ENCODE measurements at places on chromosomes 1 and 21. TPM values are rescaled to one million over a fixed set of nuclear protein-coding genes. Genes with fewer than 3 reads are reported as not detected.
A peak's percentile ranks its signal among the peaks of the same experiment; 100 is the strongest.

The SYDE2 gene
- 2.8 TPM for total RNA-seq

GRCh38 chr1:181769846-181770245 lies 286.5 kb downstream of the CACNA1E start:
- H3K36me3 ChIP-seq: no peaks in the 10 kb centered on the region
- H3K4me1 ChIP-seq: no peaks in the 10 kb centered on the region
- H3K27ac ChIP-seq: no peak overlapping the region
- no peak for DNase-seq
- H3K27me3 ChIP-seq: peaks cover 27% of the 10 kb centered on the region
- no peak overlapping the region for H3K4me3 ChIP-seq

GRCh38 chr21:38228115-38228514 lies 28.7 kb upstream of the KCNJ15 start:
- DNase-seq: no peak
- no peak overlapping the region for H3K4me3 ChIP-seq
- H3K4me1 ChIP-seq: no peaks in the 10 kb centered on the region
- H3K27me3 ChIP-seq: no peaks in the 10 kb centered on the region
- H3K36me3 ChIP-seq: peaks cover under 1% of the 10 kb centered on the region
- H3K27ac ChIP-seq: no peak overlapping the region

The SLC6A9 gene
- total RNA-seq: 0.62 TPM

- peak overlapping the region; percentile 31 for H3K4me3 ChIP-seq
- peaks cover 9% of the 10 kb centered on the region for H3K4me1 ChIP-seq
- H3K36me3 ChIP-seq: peaks cover 7% of the 10 kb centered on the region
- peaks cover 73% of the 10 kb centered on the region for H3K27me3 ChIP-seq
Measured at GRCh38 chr1:203117611-203118575, 9.6 kb upstream of the ADORA1 start.

DNA sequence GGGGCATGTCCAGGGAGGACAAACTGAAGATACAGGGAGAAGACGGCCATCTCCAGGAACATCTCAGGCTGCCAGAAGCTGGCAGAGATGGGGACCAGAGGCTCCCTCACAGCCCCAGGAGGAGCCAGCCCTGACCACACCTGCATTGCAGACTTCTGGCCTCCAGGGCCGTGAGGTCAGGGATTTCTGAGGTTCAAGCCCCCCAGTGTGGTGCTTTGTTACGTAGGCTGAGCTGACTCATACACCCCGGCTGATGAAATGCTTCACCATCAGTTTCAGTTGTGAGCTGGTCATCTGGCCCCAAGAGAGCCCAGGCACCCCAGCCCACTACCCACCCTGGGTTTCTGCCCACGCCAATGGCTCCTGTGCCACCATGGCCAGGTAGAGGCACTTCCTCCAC lies 106.4 kb downstream of the SIK1 start:
- H3K27me3 ChIP-seq: peaks cover 17% of the 10 kb centered on the region
- H3K36me3 ChIP-seq: no peaks in the 10 kb centered on the region
- no peak overlapping the region for H3K4me3 ChIP-seq
- DNase-seq: no peak
- peaks cover 5% of the 10 kb centered on the region for H3K4me1 ChIP-seq
- H3K27ac ChIP-seq: no peak overlapping the region

DNA sequence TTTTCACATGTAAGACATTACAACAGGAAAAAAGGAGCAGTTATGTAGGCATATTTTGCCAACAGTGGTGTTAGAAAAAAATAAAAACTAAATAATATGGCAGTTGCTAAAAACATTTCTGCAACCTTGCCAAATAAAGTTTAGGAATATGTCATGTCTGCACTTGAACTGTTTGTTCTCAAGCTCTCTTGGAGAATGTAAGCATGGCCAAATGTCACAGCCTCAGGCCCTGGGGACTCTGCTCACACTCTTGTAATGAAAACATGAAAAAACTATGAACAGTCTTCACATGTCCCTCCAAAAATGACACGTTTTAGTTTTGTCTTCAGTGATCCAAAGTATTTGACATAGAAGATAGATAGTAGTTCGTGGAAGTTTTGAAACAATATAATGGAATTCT lies 753.3 kb downstream of the LTN1 start:
- no peak for DNase-seq
- no peak overlapping the region for H3K27ac ChIP-seq
- no peak overlapping the region for H3K4me3 ChIP-seq
- no peaks in the 10 kb centered on the region for H3K4me1 ChIP-seq
- no peaks in the 10 kb centered on the region for H3K27me3 ChIP-seq
- no peaks in the 10 kb centered on the region for H3K36me3 ChIP-seq

DNA sequence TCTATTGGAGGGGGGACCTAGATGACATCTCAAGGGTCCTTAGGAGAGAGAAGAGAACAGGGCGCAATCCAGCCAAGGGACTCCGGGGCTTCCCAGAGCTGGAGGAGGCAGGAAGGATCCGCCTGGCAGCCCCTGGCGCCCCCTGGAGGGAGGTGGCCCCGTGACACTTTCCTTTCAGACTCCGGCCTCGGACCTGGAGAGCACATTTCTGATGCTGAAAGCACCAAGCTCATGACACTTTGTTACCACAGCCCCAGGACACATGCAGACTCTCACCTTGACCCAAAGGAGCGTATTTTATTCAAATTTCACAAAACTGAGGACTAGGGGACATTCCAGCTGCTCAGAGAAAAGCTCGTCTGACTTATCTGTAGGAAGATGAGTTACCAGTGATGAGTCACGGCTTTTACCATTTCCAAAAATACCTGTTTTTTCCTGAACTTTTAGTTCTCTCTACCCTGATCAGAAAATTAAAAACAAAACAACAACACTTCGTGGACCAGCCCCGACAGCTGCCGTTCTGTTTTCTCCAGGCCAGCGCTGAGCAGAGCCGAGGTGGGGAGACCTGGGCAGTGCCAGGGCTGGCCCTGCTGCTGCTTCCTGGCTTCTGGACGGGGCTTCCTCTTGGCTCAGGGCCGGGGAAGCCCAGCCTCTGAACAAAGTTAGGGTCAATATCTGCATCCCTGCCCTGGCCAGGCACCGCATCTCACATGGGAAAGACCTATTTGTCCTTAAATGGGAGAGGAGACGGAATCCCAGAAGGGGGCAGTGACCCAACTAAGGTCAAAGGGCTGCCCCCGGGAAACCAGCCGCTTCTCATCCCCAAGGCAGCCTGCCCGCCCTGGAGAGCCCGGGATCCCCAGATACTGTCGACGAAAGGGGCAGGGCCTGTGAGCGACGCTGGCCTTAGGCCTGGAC lies 21.6 kb upstream of the POFUT2 start:
- H3K4me1 ChIP-seq: peaks cover 10% of the 10 kb centered on the region
- peaks cover 8% of the 10 kb centered on the region for H3K36me3 ChIP-seq
- H3K27ac ChIP-seq: peak overlapping the region; percentile 67
- peak overlapping the region; percentile 57 for H3K4me3 ChIP-seq
- no peak for DNase-seq

The RHD gene
- 5.0 TPM for total RNA-seq

The PTP4A2 gene
- total RNA-seq: 384 TPM

- no peak overlapping the region for H3K4me3 ChIP-seq
- H3K36me3 ChIP-seq: peaks cover 2% of the 10 kb centered on the region
- peaks cover 27% of the 10 kb centered on the region for H3K4me1 ChIP-seq
- no peaks in the 10 kb centered on the region for H3K27me3 ChIP-seq
Measured at GRCh38 chr1:173426057-173426456, 51.1 kb upstream of the PRDX6 start.

DNA sequence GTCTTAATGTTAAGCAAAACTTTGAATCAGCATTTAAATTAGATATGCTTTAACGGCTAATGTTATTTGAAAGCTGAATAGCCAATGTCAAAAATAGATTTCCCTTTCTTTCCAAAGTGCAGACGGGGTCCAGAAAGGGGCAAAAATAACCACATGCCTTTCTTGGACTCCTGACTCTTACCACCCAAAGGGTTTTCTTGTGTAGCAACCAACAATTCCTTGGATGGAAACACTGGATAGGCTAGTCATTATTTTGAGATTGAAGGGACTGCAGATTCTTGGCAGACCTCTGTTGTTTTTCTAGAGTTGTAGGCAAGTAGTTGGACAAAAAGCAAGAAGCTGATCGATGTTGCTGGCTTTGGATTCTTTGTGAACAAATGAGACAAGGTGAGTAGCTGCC lies 107.0 kb downstream of the MRPS6 start:
- H3K4me3 ChIP-seq: no peak overlapping the region
- no peaks in the 10 kb centered on the region for H3K36me3 ChIP-seq
- DNase-seq: no peak
- H3K27me3 ChIP-seq: no peaks in the 10 kb centered on the region
- H3K4me1 ChIP-seq: no peaks in the 10 kb centered on the region

The LINGO4 gene
- 1.6 TPM for total RNA-seq

DNA sequence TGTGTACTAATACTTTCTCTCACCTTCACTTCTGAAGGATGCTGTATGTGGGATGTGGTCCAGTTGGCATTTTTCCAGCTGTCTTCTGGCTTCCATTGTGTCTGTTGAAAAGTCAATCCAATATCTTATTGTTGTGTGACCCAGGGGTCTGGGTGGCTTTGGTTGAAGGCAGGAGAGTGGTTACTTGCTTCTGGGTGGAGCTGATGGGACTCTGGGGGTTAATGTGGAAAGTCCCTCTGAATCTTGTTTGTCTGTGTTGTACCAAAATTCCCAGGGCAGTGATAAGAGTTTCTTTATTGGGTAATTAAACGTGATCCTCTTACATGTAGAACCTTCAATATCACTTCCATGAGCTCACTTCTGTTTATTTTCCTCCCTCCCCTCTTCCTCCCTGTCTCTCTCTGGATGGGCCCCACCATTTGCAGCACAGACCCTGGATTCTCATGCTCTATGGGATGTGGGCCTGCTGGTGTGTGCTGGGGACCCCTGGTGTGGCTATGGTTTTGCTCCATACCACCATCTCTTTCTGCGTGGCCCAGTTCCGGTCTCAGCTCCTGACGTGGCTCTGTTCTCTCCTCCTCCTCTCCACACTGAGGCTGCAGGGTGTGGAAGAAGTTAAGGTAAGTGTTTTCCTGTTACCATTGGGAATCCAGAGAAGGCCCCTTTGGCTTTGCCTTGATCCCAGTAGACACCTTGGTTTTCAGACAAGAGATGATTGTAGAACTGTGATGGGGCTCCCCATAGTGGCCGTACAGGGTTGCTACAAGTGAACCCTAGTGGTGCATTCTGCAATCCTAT lies 71.5 kb downstream of the HHAT start:
- peak overlapping the region; percentile 79 for H3K4me3 ChIP-seq
- peaks cover 18% of the 10 kb centered on the region for H3K4me1 ChIP-seq
- H3K27me3 ChIP-seq: no peaks in the 10 kb centered on the region
- no peaks in the 10 kb centered on the region for H3K36me3 ChIP-seq
- H3K27ac ChIP-seq: peak overlapping the region; percentile 95
- peak; percentile 19 for DNase-seq

- H3K4me1 ChIP-seq: no peaks in the 10 kb centered on the region
- H3K27ac ChIP-seq: no peak overlapping the region
- H3K4me3 ChIP-seq: no peak overlapping the region
- DNase-seq: no peak
- no peaks in the 10 kb centered on the region for H3K36me3 ChIP-seq
Measured at GRCh38 chr1:172293429-172293828, 127.1 kb upstream of the C1orf105 start.

The OR2T11 gene
- not detected for total RNA-seq

The SEMA4A gene
- total RNA-seq: 21.7 TPM

GRCh38 chr1:22639286-22639685 lies 2.9 kb downstream of the C1QA start:
- DNase-seq: no peak
- H3K36me3 ChIP-seq: peaks cover 3% of the 10 kb centered on the region
- H3K4me1 ChIP-seq: peaks cover 5% of the 10 kb centered on the region
- H3K27me3 ChIP-seq: peaks cover 44% of the 10 kb centered on the region
- no peak overlapping the region for H3K27ac ChIP-seq

DNA sequence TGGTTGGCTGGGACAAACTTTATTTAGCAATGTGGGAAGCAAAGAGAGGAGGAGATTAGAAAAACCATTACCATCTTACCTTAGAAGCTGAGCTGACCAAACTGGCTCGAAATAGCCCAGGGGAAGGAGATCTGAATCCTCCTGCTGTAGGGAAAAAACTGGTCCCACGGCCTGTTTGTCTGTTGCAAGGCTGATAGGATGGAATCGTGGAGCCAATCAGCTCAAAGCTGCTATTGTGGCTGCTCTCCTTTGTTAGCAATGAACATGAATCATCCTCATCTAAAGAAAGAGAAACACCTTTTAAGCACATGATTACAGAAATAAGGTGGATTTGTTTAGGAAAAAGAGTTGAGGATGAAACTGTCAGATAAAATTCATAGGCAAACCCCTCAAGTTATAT lies 21.5 kb downstream of the CLSPN start:
- no peak for DNase-seq
- peaks cover 5% of the 10 kb centered on the region for H3K4me1 ChIP-seq
- no peaks in the 10 kb centered on the region for H3K27me3 ChIP-seq
- no peak overlapping the region for H3K27ac ChIP-seq

The ARHGEF10L gene
- total RNA-seq: not detected

GRCh38 chr1:17293681-17294425 lies 14.1 kb upstream of the PADI4 start:
- no peak for DNase-seq
- no peaks in the 10 kb centered on the region for H3K4me1 ChIP-seq
- H3K4me3 ChIP-seq: no peak overlapping the region
- no peaks in the 10 kb centered on the region for H3K36me3 ChIP-seq
- peak overlapping the region; percentile 27 for H3K27ac ChIP-seq
- H3K27me3 ChIP-seq: peaks cover 35% of the 10 kb centered on the region

DNA sequence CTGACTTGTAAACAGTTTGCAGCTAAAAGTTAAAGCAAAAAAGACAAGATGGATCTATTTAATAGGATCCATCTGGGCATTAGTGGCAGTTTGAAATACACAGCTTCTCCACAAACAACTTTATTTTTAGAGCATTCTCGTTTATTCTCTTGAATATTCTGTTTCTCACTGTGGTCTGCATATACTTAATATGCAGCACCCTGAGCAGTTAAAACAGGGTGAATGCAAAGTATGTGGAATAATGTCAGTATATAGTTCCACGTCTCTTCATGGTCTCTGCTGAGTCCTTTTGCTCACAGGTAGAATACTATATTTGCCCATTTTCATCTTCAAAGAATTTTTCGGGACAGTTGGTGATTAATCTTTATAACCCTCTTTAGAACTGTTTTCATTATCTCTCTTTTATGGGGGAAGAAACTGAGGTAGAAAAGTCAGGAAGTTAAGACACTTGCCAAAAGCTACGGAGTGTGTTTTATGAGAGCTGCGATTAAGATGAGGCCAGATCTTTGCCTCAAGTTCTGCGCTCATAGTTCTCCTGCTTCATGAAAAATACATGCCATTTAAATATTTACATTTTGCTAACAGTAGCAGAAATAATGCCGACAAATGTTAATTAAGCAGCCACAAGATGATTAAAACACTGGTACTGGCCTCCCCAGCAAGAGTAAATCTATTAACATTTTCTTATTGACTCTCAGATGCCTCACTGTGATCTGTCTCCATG lies 115.6 kb downstream of the PTBP2 start:
- H3K27me3 ChIP-seq: no peaks in the 10 kb centered on the region
- no peak overlapping the region for H3K27ac ChIP-seq
- no peaks in the 10 kb centered on the region for H3K36me3 ChIP-seq
- DNase-seq: no peak
- no peaks in the 10 kb centered on the region for H3K4me1 ChIP-seq

DNA sequence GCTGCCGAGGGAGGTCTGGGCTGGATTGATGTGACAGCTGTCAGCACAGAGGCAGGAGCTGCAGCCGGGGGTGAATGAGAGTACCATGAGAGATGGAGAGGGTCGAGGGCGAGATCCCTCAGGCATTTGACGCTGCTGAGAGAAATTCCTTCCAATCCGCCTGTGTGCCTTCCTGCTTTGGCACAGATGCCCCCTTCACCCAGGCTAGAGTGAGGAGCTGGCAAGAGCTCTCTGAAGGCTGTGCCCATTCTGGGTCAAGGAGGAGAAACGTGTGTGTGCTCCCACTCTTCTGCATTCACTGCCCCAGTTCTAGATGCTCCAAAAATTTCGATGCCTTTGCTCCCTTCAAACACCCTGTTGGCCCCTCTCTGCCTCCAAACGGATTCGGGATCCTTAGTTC lies 4.8 kb downstream of the ARTN start:
- peaks cover 13% of the 10 kb centered on the region for H3K36me3 ChIP-seq
- peaks cover 22% of the 10 kb centered on the region for H3K4me1 ChIP-seq
- no peak overlapping the region for H3K4me3 ChIP-seq
- H3K27me3 ChIP-seq: peaks cover 24% of the 10 kb centered on the region
- no peak overlapping the region for H3K27ac ChIP-seq

The SRM gene
- total RNA-seq: 39.5 TPM
